GM13976 (cell line): ENCODE measurements at places on chromosomes 2 and 18.

GRCh38 chr2:15636972-15637785 lies 45.5 kb downstream of the DDX1 start:
- DNase-seq = peak; percentile 62

- DNase-seq = no peak
Measured at GRCh38 chr2:66772618-66773017, 337.7 kb downstream of the MEIS1 start.

DNA sequence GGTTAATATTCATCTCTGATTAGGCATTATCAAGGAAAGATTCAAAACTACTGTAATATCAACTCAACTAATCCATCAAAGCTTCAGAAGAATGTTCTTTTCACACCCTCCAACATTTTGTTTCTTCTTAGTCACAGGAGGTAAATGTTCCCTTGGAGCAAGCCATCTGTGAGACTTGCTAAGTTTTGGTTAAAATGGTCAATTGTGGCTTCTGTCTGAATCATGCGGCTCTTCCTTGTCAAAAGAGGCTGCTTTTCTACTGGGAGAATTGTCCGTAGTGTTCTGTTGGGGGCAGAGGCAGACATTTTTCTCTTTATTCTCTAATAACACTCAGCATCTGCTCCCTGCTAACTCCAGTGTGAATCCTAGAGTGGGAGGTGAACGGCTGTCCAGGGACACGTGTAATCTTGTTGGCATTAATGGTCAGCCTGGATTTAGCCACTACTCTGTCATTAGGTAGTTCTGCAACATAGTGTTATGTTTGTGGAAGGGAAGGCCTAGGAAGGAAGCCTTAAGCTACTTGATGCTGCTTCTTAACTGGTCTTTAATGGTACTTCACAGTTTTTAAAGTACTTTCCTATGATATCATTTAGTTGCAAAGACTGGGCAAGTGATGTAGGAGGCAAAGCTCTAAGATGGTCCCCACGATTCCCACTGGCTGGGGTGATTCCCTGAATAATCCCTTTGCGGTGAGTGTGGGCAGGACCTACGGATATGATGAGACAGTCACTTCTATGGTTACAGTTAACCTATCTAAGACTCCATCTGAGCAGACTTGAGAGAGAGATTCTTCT lies 22.6 kb upstream of the FAP start:
- DNase-seq = no peak

DNA sequence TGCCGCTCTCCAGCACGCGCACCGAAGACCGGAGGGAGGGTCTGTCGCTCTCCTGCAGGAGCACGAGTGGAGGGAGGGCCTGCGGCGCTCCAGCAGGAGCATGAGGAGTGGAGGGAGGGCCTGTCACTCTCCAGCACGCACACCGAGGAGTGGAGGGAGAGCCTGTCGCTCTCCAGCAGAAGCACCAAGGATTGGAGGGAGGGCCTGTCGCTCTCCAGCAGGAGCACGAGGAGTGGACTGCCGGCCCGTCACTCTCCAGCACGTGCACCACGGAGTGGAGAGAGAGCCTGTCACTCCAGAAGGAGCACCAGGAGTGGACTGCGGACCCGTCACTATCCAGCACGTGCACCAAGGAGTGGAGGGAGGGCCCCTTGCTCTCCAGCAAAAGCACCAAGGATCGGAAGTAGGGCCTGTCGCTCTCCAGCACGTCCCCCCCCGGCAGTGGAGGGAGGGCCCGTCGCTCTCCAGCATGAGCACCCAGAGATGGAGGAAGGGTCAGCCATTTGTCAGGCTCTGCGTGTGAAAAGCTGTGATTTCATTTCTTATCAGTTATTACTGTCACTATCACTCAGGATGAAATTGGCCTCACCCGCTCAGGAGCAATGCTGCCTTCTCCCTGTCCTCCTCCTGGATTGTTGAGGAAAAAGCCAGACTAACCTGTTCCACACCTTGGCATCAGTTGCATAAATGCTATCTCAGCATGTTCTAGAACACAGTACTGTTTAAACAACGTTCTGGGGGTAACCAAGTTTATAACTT lies 35.9 kb downstream of the ADI1 start:
- DNase-seq = no peak

DNA sequence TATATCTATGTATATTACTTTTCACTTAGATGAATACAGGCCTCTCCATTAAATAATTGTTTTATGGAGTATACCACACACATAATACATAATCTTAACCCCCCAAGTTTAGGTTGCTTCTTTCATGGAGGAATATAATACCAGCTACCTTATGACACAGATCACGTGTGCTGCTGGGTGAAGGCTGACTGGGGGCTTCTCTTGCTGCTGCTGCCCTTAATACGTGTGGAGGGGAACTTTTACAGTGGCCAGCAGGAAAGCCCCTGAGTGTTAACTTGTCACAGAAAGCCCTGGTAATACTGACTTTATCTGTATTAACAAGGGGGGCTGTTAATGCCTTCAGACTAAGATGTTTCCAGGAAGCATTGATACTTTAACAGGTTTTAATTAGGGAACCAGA lies 63.1 kb downstream of the LAMA3 start:
- DNase-seq = no peak

DNA sequence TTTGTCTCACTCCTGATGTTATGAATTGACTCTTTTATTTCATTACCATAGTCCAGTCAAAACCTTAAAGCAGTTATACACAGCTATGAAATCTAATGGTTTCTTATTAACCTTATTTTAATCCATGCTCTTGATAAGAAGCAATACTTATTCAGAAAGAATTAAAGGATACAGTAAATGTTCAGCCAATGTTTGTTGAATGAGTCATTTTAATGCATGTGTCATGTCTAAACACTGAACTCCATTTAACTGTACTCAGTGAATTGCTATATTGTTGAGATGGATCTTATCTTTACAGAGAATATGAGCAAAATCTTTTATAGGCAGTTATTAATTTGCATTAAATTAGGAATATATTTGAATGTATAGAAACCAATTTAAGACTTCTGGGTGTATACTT lies 135.1 kb upstream of the TFPI start:
- no peak for DNase-seq

GRCh38 chr2:101197215-101197745 lies 46.1 kb upstream of the TBC1D8 start:
- no peak for DNase-seq

- no peak for DNase-seq
Measured at GRCh38 chr18:7684357-7684756, 117.2 kb downstream of the PTPRM start.

GRCh38 chr2:197269815-197270214 lies 40.8 kb downstream of the ANKRD44 start:
- DNase-seq = no peak

DNA sequence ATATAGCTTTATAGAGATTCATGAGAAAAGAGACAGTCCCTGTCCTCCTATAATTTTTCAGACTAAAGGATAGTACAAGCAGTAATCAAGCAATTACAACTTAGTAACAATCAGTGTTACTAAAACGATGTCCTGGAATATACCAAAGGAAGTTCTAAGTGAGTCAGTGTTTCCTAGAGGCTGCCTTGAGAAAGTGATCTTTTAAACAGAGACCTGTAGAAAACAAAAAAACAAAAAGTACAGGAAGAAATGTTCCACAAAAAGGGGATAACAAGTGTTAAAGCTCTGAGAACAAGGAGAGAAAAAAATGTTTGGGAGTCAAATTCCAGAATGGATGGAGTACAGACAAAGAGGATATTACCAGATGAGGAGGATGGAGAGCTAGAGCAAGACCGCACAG lies 556.4 kb downstream of the ERBB4 start:
- no peak for DNase-seq

DNA sequence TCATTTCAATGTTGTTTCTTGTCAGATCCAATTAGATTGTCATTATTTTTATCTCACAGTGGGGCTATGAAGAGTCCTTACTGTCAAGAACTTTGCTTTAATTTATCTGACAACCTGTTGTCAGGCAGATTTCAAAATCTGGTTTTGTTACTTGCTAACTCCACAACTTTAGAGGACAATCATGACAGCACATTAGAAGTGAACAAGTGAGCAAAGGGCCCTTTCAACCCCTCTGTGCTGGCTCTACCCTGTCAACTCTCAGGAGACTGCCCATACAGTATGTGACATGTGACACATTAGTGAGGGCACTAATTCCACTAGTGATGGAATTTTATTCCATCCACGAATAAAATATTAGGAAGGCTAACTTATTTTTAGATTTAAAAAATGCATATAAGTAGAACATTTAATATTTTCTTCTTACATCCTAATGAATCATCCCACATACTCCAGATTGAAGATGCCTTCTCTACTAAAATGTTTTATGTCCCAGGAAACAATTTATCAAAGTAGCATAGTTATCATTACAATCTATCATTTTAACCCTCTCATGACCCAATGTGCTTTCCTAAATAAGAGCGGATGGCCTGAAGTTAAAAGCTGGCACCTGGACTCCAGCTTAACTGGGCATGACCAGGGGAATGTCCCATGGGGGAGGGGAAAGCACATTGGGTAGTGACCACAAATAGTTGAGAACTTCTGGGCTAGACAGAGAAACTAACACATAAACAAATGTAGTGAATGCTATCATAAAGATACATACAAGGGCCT lies 97.6 kb upstream of the PPP1CB start:
- DNase-seq = no peak

DNA sequence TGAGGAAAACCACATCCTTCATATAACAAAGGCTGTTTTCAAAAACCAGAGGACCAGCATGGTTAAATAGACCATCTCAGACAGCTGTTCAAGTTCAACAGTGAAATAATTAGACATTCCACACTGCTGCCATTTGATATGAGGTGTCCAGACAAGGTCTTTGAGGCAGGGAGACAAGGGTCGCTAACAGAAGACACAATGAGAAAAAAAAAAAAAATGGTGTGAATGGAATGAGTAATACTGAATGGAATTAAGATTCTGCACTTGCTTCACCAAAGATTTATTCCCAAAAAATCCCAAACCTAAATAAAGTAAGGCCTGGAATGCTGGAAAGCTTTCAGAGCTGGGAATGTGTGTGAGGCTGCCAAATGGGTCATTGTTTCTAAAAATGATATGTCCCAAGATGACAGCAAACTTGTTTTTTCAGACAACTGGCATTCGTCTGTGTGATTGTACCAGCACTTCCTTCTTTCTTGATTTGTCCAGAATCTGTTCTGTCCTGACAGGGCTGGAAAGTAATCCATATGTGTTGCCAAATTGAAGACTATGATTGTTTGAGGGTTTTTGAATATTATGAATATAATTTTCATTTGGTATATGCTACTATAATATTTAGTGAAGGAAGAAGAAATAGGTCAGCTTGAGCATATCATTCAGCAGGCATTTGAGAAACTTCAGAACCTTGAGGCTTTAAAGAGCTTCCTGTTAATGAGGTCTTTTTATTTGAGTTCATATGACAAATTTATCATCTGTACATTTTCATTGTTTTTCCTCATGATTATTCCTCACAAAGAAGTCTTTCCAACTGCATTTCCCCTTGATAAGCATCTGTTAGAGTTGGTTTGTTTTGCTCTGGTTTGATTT lies 85.2 kb upstream of the ITGA4 start:
- no peak for DNase-seq

DNA sequence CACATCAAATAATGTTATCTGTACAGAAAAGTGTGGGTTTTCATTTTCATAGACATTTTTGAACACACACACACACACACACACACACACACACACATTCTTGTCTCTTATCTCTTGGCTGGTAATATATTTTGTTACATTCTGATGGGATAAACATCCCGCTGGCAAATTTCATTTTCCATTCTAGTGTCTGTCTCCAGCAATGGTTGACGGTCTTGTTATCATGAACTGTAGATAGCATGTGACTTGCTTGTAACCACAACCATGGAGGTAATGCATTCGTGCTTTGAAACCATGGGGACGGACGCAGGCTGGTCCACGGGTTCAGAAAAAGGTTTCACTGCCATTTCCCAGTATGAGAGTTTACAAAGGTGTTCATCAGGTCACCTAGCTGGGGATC lies 156.4 kb downstream of the PPP1R1C start:
- DNase-seq = no peak

GRCh38 chr2:1373830-1374229 lies 39.4 kb upstream of the TPO start:
- no peak for DNase-seq

DNA sequence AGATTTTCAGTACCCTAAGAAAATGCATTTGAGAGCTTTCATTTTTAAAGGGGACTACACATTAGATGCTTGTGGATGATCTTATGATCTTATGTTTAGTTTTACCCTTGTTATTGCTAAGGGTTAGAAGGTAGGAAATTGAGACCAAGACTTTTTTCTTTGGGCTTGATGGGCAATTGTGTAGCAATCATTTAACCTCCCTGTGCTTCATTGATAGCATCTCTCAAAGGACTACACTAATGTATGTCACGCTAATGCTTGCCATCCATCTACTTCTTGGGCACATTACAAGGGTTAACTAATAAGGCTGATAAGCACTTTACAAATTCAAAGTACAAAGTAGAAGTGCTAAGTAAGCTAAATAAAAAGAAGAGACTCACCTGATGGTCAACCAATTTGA lies 189.3 kb upstream of the LRP1B start:
- no peak for DNase-seq

DNA sequence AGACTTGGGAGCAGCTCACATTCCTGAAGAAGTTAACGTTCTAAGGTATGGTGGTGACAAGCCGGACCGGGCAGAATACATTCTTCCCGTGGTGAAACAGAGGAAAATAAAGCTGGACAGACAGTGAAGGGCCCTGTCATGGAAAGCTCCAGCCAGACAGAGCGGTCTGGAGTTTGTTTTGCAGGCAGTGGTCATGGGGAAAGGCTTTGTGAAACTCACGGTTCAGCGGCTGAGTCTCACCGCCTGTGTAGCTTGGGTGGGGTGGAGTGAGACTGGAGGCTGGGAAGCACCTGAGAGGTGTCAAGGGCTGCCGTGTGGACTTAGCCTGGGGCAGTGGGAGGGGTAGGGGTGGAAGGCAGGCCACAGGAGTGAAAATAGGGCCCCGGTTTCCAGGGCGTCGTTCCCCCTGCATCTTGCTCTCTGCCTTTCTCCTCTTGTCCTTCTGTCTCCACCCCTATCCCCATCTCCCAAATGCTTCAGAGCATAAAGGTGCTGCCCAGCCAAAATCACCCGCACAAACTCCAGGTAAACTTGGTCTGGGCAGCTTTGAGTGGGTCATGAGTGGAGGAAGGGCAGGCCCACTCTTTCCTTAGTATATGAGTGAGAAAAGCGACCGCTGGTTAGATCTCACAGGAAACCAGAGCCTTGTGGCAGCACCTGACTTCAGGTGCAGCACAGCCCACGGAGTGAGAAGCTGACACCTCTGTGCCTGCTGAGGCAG lies 11.4 kb upstream of the SLC20A1 start:
- peak; percentile 43 for DNase-seq

GRCh38 chr2:212520340-212520739 lies 18.3 kb downstream of the ERBB4 start:
- DNase-seq = no peak

GRCh38 chr2:84481702-84482101 lies 22.6 kb upstream of the SUCLG1 start:
- DNase-seq = no peak
